SK-N-DZ (cell line): ENCODE measurements at places on chromosomes 6 and 20.
A peak's percentile ranks its signal among the peaks of the same experiment; 100 is the strongest.

DNA sequence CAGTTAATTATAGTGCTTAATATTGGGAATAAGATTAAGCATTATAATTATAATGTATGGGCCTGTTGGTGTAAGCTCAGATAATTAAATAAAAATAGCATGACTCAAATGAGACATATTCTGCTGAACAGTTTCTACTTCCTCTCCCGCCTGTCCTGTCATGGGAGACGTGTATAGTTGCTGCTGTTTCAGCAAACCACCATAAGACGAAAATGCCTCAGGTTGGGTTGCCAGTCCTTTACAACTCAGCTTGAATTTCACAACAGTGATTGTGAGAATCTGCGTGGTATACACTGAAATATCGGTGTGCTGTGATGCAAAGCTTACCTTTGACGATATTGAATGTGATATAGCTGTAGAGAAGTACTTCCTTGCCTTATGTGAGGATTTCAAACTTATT, 99.5 kb downstream of the POPDC3 start:
- no peak for DNase-seq

DNA sequence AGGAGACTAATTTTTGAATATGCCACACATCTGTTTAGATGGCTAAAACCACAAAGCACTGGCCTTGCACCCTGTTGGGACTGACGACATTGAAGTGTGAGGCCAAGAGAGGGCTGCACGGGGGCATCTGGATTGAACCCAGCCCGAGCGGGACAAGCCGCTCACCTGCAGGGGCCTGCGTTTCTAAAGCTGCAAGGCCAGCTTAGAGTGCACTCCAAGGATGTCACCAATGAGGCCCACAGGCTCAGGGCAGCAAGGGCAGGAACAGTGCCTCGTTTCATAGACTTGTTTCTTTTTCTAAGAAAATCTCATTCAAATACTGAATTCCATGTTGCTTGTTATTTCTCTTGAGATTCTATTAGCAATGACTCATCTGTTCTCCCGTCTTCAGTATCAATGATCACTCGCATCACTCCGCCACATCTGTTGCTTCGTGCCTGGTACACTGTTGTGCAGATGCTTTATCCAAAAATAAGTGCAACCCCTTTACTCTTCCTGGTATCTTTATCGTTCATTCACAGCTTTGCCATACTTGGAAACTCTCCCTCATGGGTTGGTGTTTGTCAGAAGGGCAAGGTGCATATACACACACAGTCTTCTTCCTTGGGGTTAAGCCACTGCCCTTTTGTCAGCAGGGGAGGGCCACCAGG, 120.1 kb downstream of the IRF4 start:
- DNase-seq = no peak

DNA sequence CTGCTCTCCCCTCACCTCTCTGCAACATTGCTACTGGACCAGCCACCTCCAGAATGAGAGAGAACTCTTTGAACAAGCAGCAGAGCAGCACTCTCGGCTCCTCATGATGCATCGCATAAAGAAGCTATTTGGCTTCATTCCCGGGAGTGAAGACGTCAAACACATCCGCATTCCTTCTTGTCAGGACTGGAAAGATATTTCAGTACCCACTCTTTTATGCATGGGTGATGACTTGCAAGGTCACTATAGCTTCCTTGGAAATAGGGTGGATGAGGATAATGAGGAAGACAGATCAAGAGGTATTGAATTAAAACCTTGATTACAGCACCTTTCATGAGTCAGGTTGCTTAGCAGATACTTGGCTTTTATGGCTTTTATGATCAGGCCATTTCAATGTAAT, 4.3 kb downstream of the CALHM4 start:
- no peak for DNase-seq

DNA sequence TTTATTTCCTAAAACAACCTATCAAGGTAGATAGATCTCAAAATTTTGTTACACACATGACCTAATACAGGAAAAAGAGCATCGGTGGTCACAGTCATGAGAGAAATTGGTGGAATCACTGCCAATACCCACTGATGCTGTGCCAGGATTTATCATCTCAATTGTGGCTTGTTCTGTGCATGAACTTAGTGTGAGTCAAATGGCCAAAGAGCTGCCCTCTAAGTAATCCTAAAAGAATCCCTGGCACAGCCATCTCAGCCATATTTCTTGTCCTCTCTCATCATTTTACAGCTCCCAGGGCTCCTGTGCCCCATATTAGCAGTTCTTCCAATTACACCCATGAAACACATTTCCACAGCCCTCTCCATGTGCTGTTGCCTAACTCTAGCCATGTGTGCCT, 6.1 kb downstream of the GSTA5 start:
- no peak for DNase-seq

DNA sequence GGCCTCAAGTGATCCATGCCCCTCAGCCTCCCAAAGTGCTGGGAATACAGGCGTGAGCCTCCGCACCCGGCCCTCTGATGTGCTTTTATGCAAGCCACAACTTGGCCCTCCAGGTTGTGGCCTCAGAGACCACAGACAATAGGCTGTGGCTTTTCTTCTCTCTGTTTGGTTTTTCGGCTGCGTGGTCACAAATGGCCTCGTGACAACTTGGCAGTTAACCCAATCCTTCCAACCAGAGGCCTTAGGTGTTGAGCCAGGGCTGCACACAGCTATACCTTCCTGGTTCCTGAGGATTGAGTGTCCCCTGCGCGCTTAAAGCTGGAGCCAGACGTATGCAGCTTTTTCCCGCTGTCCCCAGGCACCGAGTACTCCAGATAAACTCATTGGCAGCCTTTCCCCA, 6.3 kb upstream of the TGM3 start:
- DNase-seq = no peak

DNA sequence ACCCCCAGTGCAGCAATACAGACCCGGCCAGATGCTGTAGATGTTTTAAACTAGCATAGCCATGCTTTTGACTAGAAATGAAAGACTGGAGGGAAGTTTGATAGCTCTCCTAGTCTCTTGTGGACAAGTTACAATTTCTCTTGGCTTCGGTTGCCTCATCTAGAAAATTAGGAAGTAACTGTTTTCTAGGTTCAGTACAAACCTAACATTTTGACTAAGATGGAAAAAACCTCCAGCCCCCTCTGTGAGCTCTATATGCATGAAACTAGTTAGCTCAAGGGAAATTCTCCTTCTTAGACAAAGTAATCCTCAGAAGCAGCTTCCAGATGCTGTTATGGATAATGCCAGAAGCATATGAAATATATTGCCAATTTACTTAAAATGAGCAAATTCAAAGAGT, 86.6 kb downstream of the RNF144B start:
- no peak for DNase-seq

DNA sequence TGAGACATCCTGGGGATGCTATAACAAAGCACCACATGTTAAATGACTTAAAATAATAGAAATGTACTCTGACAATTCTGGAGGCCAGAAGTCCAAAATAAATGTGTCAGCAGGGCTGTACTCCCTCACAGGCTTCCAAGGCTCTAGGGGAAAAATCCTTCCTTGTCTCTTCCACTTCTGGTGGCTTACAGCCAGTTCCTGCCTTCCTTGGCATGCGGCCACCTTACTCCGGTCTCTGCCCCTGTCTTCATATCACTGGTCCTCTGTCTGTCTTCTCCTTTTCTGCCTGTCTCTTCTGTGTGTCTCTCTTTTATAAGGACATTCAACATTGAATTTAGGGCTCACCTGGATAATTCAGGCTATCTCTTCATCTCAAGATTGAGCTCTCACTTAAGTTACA, 155.3 kb upstream of the SYNCRIP start:
- no peak for DNase-seq

GRCh38 chr6:88135578-88136114, 30.5 kb downstream of the CNR1 start:
- no peak for DNase-seq

DNA sequence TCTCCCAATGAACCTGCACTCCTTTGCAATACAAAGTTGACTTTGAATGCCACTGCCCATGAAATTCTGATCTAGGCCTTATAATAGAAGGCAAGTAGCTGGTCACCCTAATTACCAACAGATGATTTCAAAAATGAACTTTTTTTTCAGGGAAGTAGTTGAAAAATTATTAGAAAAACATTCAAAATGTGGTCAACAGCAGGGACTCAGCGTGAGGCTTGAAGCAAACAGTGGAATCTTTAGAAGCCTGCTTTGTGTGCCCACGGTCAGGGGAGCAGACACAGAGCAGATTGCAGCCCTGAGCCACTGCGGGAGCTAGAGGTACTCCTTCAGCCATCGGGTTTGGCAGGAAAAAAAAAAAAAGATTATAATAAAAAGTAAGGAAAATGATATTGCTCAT, 87.1 kb upstream of the HEY2 start:
- no peak for DNase-seq

DNA sequence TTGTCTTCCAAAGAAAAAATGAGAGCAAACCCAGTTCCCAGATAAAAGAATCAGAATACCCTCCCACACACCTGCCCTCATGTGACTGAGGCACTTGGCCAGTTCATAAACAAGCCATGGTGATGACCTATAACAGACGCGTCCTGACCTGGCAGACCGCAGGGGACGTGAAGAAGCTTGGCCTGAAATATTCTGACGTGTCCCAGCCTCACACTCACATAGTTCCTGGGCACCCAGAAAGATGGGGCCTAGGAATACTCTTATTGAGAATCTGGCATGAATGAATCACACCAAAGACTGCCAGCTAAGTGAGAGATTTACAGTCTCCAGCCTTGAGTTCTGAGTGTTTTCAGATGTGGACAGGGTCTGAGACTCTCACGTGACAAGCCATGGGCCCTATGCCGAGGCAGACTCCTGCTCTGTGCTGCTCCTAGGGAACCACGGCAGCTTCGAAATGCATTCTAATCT, 17.2 kb upstream of the MAP3K4 start:
- DNase-seq = peak; percentile 42

GRCh38 chr20:49562311-49563014, 5.5 kb downstream of the PTGIS start:
- DNase-seq = no peak

DNA sequence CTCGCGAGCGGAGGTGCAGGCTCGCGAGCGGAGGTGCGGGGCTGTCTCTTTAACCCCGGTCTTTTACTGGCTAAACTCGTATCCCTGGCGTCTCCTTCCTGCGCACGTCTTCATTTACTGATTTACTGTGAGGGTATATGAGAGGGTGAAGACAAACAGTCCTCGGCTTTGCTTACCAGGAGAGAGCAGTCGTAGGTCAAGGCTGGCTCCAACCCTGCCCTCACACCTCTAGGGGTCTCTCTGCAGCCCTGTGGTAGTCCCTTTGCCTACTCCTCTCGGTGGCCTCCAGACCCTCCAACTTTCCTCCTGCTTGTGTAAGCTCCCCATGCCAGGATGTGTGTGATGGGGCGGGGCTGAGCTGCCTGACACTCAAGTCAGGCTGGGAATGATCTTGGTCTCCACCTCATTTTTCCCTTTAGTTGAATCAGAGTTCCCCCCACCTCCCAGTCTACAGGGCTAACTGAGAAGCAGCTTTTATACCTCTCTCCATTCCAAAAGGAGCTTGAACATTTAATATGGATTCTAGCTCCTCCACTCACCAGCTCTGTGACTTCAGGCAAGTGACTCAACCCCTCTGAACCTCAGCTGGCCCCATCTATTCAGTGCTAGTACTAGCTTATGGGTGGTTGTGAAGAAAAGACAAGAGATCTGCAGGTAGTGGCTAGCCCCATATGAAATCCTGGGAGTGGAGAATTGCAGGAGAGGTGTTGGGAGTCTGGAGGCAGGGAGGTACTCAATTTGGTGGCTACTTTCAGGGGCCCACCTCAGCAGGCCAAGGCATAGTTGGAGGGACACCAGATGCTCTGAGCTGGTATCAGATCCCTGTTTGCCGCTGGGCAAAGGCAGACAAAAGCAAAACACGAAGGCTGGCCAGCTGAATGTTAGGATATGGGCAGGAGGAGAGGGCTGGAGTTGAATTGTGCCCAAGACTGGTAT, 902 bp downstream of the SLC29A1 start:
- peak; percentile 77 for DNase-seq

DNA sequence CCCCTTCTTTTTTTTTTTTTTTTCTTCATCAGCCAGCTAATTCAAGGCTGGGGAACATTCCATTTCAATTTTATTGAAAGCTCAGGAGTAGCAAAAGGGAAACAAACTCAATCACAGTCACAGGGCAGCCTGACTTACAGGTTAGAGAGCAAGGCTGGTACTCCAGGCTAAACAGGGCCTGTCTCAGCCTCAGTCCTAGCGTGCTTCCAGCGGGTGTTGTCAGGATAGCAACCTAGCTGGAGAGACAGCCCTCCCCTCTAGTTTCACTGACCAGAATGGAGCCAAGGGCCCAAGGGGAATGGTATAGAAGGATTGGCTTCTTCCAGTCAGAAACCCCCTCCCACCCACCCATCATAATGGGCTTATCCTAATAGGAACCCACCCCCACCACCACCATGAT, 132.9 kb downstream of the PXDC1 start:
- no peak for DNase-seq

- no peak for DNase-seq
Measured at GRCh38 chr6:141580988-141581552, 551.7 kb upstream of the GJE1 start.

GRCh38 chr6:46688117-46688965, 656 bp downstream of the TDRD6 start:
- DNase-seq = no peak

- DNase-seq = no peak
Measured at GRCh38 chr6:24667378-24667803, 514 bp downstream of the ACOT13 start.

DNA sequence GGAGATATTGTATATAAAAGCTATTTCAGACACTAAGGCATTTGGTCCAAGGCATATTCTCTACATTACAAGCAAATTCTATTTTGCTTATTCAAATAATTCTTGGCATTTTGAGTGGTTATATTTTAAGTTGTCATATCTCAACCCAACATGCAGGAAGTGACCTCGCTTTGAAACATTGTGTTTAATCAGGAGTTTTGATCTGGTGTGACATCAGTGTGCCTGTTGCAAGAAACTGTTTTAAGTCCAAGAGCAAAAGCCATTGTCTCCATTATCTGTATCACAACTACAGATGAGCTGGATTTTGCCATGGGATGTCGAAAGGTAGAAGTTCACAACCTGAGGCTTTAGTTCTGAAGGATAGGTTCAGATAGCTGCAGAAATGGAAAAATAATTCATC, 509.9 kb upstream of the ID4 start:
- no peak for DNase-seq

- DNase-seq = no peak
Measured at GRCh38 chr6:2186516-2186915, 58.9 kb downstream of the GMDS start.

- DNase-seq = no peak
Measured at GRCh38 chr6:35674594-35674993, 14.1 kb downstream of the FKBP5 start.

DNA sequence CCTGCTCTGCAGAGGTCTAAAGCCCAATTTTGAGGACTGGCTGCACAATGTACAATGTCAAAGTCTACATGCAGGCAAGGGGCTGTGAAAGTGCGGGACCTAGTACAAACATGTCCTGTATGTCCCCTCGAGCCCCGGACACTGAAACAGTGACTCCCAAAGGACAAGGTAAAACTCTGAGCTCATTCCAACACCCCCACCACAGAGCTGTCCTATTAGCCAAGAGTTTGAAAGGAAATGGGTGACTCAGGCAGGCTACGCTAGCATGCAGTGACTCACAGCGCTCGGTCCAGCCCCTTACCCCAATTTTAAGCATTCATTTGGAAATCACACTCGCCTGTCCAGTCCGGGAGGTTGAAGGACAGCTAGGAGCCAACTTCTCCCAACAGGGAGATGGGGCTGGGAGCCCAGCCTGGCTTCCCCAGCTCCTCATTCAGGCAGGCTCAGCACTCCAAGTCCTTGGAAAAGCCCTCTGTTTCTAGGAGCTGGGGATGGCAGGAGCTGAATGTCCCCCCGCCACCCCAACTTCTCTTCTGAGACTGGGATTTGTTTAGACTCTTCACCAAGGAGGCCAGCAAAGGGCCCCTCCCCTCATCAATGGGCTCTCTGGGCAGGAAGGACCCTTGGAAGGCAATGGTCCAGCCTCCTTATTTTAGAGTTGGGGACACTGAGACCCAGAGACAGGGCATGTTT, 3.9 kb downstream of the SDC4 start:
- no peak for DNase-seq
